ENCODE measurements at places on chromosomes 2 and 18. TPM values are rescaled to one million over a fixed set of nuclear protein-coding genes. Genes with fewer than 3 reads are reported as not detected.

The UGP2 gene
- 84.4 TPM for total RNA-seq

The INO80D gene
- 9.8 TPM for total RNA-seq

The FAM237A gene
- not detected for total RNA-seq

The DPYSL5 gene
- total RNA-seq: not detected

The HOXD4 gene
- 9.4 TPM for total RNA-seq

The CMPK2 gene
- total RNA-seq: 2.6 TPM

The PLEKHH2 gene
- 0.33 TPM for total RNA-seq

The RIT2 gene
- not detected for total RNA-seq

The XDH gene
- total RNA-seq: not detected

The LRRC30 gene
- total RNA-seq: not detected

The DPP10 gene
- not detected for total RNA-seq

The SIX3 gene
- not detected for total RNA-seq

The FHL2 gene
- 135 TPM for total RNA-seq

The HTR2B gene
- total RNA-seq: 1.3 TPM

The PROM2 gene
- total RNA-seq: 0.57 TPM

The ARHGAP25 gene
- 5.2 TPM for total RNA-seq

The IL1R1 gene
- 2.0 TPM for total RNA-seq

The LCT gene
- not detected for total RNA-seq

The ANKRD29 gene
- total RNA-seq: 5.2 TPM

The ADNP2 gene
- 27.9 TPM for total RNA-seq

The GAL3ST2 gene
- total RNA-seq: not detected

The ICOS gene
- not detected for total RNA-seq

The ASPRV1 gene
- 0.33 TPM for total RNA-seq

The SP9 gene
- not detected for total RNA-seq

The FBLN7 gene
- 4.6 TPM for total RNA-seq

The VPS4B gene
- total RNA-seq: 36.9 TPM

The PLEKHA3 gene
- 10.5 TPM for total RNA-seq

The KANSL1L gene
- 16.7 TPM for total RNA-seq

The TRABD2A gene
- 1.1 TPM for total RNA-seq

The LAPTM4A gene
- total RNA-seq: 118 TPM

The STARD6 gene
- 0.33 TPM for total RNA-seq

The RGPD8 gene
- 12.8 TPM for total RNA-seq

The DUSP19 gene
- total RNA-seq: 2.6 TPM

All from vein endothelial cell (primary cell).